ENCODE measurements at places on chromosomes 3 and 15.

DNA sequence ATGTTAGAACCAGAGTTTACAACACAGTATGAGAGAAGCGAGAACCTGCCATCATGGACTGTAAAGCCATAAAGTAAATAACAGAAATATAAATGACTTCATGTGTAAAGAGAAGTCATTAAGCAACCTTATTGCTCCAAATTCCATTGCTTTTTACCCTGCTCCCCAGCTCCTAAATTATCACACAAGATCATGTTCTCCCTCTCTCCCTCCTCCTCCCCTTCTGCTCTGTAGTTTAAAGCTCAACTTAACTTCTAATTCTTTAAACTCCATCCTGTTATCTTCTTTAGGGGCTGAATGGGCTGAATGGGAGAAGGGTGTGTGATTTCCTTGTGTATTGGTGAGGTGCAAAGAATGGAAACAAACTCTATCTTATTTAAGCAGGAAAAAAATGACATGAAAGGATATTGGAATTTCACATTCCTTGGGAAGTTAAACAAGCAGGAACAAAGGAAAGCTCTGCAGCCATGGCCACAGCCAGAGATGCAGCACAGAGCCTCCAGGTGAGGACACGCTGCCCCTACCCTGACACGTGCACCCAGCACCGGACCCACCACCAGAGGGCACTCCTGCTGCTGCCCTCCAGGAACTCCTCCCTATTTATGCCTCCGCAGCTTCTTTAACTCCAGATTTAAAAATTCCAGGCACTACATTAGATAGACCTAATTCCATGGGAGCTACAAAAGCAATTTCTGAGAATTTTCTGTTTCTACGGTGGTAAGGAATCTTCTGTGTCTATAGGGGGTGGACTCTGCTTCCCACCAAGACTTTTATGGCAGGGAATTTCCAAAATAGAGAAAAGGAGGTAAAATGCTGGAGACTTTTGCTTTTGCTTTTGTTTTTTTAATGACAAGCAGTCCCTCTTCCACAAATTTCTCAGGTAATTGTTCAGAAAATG is 76.9 kb upstream of the ABI3BP start:
- DNase-seq, result peak; percentile 10

- no peak for DNase-seq
Observed at GRCh38 chr15:89104172-89104564, 15.9 kb downstream of the ABHD2 start.

GRCh38 chr15:100899601-100900000 is 19.6 kb upstream of the LRRK1 start:
- DNase-seq, result no peak

GRCh38 chr15:57146506-57147201 is 228.2 kb downstream of the TCF12 start:
- no peak for DNase-seq

GRCh38 chr3:183008800-183009199 is 28.5 kb upstream of the DCUN1D1 start:
- DNase-seq, result no peak

All from stimulated activated CD8-positive, alpha-beta memory T cell treated with anti-CD3 and anti-CD28 coated beads, Interleukin-7, amount 100 ng/mL, for 4 hours (primary cell).